ENCODE measurements at places on chromosomes 2 and 18.
A peak's percentile ranks its signal among the peaks of the same experiment; 100 is the strongest.

- DNase-seq, result no peak
These were observed 187.1 kb downstream of the HDAC4 start for GRCh38 chr2:239213643-239214101.

DNA sequence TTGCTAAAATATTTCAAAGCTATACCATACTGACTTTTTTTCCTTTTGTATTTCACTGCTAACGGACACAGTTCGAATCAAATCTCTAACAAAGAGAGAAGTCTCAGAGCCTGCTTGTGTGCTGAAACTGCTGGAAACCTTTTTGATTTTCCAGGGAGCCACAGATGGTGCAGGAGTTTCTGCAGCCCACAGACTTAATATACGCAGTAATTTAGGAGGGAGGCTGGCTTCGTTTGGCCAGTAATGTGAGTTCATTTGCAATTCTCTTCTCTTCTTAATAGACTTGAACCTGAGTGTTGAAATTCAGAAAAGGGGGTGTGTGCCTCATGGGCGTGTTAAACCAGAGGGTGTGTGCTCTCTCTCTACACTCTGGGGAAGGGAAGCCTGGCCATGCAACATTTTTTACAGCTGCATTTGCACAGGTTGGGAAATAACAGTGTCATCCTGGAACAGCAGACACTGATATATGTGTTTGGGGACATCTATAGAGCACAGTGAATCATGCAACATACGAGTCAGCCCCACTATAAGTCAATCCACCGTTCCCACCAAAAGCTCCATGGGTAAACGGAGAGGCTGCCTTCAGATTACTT, 333.0 kb downstream of the CLIP4 start:
- DNase-seq, result no peak

DNA sequence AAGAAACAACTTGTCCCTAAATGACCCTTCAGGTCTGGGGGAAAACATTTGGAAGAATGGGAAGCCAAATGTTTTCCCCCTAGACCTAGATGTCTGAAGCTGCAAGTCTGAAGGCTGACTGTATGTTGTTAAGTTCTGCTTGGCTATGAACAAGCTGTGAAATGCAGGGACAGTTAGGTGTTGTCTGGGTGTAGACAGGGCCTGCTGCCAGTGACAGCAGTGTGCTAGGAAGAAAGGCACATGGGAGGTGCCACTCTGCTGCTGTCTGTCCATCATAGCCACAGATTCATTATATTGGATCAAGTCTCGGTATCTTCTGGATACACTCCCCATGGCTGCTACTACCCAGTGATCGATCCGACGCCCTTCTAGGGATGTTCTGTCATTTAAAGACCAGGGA, 265.9 kb upstream of the PXDN start:
- DNase-seq, result no peak

GRCh38 chr2:203565076-203565475, 30.0 kb upstream of the RAPH1 start:
- no peak for DNase-seq

DNA sequence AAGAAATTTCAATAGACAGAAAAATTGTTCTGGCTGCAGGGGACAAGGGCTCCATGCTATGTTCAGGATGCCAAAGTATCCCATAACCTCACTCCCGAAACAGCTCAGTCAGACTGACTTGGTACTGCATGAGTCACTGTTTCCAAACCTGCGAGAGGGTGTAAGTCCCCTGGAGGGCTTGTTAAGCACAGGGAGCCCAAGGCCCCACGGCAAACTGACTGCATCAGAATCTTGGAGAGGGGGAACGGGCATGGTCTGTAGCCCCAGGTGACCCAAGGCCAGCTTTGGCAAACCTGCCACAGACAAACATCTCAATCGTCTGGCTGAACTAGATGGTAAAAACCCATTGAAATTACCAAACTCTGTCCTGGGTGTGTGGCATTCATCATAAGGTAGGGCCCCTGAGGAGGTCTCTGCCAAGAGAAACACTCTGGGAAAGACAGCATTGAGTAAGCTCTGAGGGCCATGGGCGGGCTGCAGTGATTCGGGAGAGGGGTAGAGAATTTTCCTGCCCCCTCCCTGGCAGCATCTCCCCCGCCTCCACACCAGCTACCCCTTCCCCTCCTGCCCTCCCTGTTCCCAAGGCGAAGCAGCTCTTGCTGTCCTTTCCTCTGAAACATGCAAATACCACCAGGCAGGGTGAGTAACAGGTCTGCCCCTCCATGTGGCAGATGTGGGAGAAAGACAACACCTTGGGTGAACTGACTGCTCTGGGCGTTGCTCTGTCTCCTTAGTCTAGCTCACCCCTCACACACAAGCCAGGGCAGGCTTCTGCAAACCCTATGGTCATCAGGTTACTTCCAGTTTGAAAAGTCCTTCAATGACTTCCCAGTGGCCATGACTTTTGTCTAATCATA, 274.7 kb upstream of the SIX2 start:
- no peak for DNase-seq

GRCh38 chr2:135948141-135948540, 37.3 kb downstream of the DARS1 start:
- DNase-seq, result no peak

DNA sequence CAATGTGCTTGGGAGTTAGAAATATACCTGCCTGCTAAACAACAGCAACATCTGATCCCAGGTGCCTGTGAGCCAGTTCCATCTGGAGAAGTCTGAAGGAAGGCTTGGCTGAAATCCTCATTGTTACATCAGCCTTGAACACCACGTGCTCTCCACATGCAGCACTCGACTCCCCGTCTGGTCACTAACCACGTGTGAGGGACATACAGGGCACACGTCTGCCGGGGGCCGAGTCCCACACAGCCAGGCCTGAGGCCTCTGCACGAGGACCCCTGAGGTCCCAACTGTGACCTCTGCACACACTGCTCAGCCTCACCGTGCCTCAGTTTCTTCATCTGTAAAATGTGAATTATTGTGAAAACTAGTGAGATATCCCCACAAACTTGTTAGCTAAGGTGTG, 236.5 kb upstream of the SALL3 start:
- DNase-seq, result no peak

DNA sequence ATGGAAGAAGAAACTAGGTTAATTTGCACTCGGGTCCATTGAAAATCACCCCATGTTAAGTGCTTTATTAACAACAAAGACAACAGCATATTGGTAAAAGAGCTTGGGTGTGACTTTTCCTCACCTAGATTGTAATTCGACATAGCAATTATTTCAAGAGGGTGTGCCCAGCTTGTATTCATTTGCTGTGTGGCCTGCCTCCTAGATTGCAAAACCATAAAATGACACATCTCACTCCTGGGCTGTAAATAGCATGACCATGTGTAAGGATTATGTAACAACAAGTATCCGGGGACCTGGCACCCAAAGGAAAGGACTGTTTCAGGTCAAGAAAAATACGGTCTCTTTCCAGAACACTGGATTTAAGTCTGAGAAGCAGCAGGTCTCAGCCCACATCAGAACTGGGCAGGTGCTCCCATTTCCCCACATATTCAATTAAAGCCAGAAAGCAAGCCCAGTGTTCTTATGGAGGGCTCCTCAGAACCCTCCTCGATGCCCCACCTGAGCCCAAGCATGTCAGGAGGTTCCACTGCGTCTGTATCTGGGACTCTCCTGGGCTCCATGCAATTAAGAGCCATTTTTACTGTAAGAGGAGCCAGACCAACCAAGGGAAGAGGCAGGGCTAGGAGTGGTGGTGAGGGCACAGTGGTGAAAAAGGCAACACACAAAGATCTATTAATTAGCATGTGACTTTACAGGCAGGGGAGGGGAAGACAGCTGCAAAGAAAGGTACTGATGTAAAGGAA, 39.2 kb downstream of the MREG start:
- no peak for DNase-seq

DNA sequence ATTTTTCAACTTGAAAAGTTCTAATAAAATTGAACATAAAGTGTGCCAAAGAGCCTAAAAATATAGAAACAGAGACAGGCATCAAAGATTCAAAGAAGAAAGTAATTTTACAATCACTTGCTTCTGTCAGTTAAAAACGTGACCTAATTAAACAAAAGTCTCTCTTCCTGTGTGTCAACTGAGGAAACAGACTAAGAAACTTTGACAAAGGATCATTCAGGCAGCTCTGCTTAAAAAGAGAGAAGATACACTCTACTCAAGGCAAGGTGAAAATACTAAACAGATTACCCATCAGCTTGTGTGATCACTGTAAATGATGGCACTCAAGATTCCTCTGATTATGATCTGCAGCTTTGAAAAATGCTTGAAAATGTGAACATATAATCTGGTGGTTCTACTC, 47.8 kb downstream of the DYM start:
- DNase-seq, result no peak

DNA sequence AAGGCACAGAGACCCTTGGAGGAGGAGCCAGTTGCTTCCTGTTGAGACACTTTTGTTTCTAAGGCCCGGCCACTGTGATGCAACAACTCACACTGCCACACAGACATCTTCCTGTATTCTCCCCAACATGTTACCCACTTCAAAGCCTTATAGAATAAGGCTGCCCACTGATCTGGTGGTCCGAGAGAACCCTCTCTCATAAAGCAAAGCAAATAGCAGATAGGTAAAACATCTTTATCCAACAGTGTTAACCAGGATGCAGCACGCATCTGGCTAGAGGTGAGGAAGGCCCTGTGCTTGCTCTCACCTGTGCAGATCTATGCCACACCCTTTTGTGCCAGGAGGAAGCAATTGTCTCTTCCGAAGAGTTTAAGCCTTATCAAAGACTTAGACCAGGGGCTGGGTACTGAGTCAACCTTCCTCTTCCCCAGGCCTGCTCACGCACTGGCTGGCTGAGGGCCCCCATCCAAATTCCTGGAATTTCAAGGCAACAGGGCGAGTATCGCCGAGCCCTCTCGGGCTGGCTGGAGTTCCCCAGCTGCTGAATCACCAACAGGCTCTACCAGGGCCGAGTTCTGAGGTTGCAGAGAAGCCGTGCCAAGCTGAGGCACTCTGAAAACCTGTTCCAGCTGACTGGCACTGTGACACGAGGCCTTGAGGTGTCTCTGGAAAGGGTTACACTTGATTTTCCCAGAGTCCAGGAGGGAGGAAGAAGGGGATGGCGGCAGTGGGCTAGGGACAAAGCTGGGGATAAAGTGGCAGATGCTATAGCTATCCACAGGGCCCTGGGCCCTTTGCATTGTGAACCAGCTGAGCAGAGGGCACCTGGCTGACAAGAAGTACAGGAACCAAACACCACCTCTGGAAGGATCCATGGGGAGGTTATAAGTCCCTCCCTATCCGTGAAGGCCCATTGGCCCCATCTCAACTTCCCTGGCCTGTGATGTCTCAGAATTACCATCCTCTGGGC, 29.3 kb downstream of the TGFA start:
- no peak for DNase-seq

DNA sequence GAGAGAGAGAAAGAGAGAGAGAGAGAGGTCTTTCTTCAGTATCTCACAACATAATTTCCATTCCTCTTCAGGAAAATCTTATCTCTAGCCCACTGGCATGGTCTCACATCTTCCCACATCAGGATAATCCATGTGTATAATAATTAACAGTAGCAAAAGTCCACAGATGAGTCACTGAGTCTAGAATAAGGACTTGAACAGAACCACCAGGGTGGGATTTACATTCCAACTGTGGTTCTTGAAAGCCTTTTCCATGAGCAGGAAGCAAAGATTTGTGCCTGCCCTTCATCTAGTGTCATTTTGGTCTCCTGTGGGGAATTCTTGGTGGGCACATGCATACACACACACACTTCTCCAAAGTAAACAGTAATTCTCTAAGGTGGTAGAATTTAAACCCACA, 107.1 kb upstream of the TCF4 start:
- no peak for DNase-seq

- DNase-seq, result no peak
These were observed 86.5 kb upstream of the RAB12 start for GRCh38 chr18:8522756-8523155.

GRCh38 chr2:188919824-188920223, 54.3 kb upstream of the COL3A1 start:
- no peak for DNase-seq

- DNase-seq, result no peak
These were observed 43.2 kb upstream of the ITPRID2 start for GRCh38 chr2:181848261-181848886.

- DNase-seq, result peak; percentile 69
These were observed 661 bp upstream of the MGAT5 start for GRCh38 chr2:134253117-134253704.

DNA sequence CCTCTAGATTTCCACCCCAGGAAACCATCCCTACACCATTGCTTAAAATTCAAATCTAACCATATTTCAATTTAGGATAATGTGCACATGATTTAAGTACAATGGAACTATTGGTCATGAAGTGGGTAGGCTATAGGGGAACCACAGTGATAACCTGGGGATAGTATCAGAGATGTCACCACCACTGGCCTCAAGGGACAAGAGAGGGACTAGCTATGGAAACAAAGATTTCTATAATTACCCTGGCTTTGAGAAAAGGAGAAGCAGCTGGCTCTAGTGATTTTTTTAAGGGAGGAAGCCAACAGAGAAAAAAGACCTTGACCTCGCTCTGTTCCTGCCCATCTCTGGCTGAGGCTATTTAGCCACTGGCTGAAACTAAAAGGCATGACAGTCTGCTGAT, 132.0 kb downstream of the MEP1B start:
- no peak for DNase-seq

DNA sequence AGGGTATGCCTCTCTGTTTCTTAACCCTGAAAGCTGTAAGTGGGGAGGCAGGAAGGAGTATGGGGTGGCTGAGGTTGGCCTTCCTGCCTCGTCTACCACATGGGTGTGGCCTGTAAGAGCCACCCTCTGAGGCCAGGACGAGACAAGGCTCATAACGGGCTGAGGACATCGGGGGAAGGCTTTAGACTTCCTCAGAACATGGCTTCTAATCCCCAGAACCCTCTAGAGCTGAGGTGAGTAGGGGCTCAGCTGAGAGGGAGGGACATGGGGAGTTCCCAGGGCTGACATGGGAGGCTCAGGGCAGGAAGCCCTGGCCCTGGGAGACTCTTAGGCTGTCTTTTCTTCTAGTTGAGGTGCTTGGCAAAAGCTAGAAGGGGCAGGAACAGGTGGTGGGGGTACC, 36.7 kb downstream of the EMX1 start:
- DNase-seq, result no peak

DNA sequence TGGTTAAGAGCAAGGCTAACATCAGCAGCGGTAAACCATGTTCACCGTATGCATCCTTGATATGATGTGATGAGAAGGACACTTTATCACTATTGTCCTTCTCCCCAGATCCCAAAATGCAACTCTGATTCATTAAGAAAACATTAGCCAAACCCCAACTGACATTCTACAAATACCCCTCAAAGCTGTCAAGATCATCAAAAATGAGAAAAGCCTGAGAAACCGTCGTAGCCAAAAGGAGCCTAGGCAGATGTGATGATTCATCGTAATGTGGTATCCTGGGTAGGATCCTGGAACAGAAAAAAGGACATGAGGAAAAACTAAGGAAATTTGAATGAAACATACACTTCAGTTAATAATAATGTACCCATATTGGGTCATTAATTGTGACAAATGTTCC, 67.3 kb upstream of the ST6GAL2 start:
- no peak for DNase-seq

DNA sequence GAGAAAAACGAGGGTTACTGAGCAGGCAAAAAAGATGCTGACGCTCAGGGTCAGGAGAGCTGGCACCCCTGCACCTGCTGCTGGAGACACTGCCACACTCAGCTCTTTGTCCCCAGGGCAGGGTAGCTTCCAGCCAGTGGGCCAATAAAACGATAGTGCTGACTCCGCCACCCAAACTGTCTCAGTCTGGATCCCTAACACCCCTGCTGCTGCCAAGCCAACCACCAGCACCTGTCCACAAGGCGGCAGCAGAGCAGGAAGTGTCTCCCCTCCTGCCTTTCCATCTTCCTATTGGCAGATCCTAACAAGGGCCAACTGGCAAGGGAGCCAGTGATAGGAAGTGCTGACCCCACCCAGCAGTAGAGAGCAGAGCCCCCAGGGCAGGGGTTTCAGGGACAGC, 531.5 kb upstream of the SALL3 start:
- DNase-seq, result no peak

Data from GM06990 (cell line).